ENCODE measurements at places on chromosomes 16 and 17.

DNA sequence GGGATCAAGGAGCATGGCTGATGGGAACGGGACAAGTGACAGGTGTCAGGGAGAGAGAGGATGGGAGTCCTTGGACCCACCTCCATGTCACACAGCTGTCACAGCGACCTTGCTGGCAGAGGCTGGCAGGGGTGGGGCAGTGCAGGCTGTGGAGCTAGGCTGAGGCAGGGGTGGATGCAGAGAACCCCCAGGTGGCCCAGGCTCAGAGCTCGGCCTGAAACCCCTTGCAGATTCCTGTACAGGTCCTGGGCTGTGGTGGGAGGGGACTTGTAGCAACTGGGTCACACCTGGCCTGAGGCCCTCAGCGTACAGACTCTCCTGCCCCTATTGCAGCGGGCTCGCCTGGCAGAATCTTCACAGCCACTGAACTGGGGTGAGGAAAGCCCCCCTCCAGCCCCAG is 174.1 kb downstream of the NTN1 start:
- DNase-seq, result no peak

DNA sequence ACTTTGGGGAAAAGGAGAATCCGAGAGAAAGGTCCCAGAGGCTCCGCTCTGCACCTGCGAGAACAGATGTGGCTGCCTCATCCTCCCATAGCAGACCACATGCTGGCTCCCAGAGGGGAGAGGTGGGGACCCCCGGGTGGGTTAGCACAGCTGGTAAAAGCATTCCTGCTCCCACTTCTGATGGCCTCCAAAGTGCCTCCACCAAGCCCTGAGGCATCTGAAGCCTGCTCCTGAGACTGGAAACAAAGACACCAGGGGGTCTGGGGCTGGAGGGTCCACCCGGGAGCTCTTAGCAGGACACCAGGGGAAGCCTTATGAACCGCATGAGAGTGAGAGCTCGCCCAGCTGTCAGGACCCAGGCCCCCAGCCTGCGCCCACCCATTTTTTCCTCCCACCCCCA is 46.4 kb downstream of the ZNF423 start:
- DNase-seq, result no peak

GRCh38 chr16:74867281-74867849 is 92.7 kb upstream of the FA2H start:
- DNase-seq, result no peak

DNA sequence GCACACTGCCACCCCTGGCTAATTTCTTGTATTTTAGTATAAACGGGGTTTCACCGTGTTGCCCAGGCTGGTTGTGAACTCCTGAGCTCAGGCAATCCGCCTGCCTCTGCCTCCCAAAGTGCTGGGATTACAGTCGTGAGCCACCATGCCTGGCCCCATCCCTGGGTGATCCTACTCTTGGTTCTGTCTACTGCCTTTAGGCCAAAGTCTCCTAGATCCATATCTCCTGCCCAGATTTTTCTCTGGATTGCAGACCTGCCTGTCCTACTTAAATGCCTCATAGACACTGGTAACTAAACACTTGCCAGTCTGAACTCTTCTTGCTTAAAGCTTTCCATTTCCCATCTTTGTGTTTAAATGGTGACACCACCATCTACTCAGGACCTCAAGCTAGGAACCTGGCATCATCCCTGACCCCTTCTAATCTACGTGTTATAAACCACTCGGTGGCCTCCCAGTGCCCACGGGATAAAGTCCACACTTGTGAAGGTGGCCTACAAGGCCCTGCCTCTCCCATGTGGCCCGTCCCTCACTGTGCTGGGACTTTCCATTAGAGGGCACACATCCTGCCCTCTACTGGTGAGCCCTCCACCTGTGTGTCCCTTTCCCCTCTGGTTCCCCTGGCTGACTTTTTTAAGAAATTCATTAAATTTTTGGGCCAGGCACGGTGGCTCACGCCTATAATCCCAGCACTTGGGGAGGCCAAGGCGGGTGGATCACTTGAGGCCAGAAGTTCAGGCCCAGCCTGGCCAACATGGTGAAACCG is 51.1 kb downstream of the USP43 start:
- no peak for DNase-seq

DNA sequence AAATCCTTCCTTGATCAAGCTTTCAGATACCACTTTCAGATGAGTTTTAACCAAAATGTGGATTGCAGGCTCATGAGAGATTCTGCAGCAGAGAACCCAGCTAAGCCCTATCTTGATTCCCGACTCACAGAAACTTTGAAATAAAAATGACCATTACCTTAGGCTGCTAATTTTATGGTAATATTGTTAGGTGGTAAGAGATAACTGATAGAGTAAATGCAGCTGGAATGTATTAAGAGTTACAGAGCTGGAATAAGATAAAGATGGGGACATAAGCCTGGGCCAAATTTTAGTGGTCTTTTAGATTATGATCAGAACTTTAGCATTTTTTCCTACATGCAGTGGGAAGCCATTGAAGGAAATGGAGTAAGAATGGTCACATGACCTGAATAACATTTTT is 1074.0 kb downstream of the CDH11 start:
- DNase-seq, result no peak

DNA sequence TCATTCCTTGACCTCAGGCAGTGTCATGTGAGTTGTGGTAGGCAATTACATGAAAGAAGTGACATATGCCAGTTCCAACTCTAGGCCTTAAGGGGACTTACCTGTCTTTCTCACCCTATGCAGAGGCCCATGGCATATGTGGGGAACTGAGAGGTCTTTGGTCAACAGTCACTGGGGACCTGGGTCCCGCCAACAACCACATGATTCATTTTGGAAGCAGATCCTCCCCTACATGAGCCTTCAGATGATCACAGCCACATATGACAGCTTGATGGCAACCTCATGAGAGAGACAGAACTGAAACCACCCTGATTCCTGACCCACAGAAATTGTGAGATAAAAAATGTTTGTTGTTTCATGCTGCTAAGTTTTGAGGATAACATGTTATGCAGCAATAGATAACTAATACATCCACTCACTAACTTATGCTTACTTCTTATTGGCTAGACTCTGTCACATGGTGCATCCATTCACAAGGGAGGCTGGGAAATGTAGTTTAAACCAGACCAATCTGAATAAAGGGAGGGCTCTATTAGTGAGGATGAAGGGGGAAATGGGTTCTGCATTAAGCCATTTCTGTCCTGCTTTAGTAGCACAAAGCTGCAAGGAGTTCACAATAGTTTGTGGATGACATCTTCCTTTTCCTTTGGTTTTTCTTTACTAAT is 298.2 kb downstream of the HAPSTR1 start:
- no peak for DNase-seq

GRCh38 chr17:73196500-73196899 is 3.6 kb downstream of the COG1 start:
- no peak for DNase-seq

Data from stimulated activated CD8-positive, alpha-beta memory T cell treated with anti-CD3 and anti-CD28 coated beads, Interleukin-15, amount 100 ng/mL, for 4 hours (primary cell).